ENCODE measurements at places on chromosomes 6 and 20. TPM values are rescaled to one million over a fixed set of nuclear protein-coding genes. Genes with fewer than 3 reads are reported as not detected.

The SAMD3 gene
- polyA plus RNA-seq: 7.1 TPM

The SLC16A10 gene
- 1.2 TPM for polyA plus RNA-seq

The KCNG1 gene
- polyA plus RNA-seq: 3.3 TPM

The SALL4 gene
- not detected for polyA plus RNA-seq

The SLA2 gene
- 0.68 TPM for polyA plus RNA-seq

The BCLAF1 gene
- 137 TPM for polyA plus RNA-seq

The MATN4 gene
- not detected for polyA plus RNA-seq

The BPIFB4 gene
- polyA plus RNA-seq: not detected

The FAM162B gene
- not detected for polyA plus RNA-seq

The SRSF3 gene
- polyA plus RNA-seq: 384 TPM

The HMGA1 gene
- polyA plus RNA-seq: 68.3 TPM

The SDCBP2 gene
- 0.91 TPM for polyA plus RNA-seq

The SNAP91 gene
- polyA plus RNA-seq: not detected

The TRMT11 gene
- polyA plus RNA-seq: 10.0 TPM

The TPBG gene
- polyA plus RNA-seq: not detected

The ZSWIM1 gene
- polyA plus RNA-seq: 5.8 TPM

The OR2J1 gene
- not detected for polyA plus RNA-seq

The PRRT1 gene
- not detected for polyA plus RNA-seq

The ZNF831 gene
- polyA plus RNA-seq: 1.2 TPM

The GRIK2 gene
- not detected for polyA plus RNA-seq

The CALHM5 gene
- not detected for polyA plus RNA-seq

The F13A1 gene
- polyA plus RNA-seq: 3.7 TPM

The RIMS1 gene
- not detected for polyA plus RNA-seq

The SEMG1 gene
- polyA plus RNA-seq: not detected

The ADGB gene
- not detected for polyA plus RNA-seq

The GTF2H4 gene
- 8.4 TPM for polyA plus RNA-seq

The SLC32A1 gene
- polyA plus RNA-seq: not detected

The BPIFB1 gene
- not detected for polyA plus RNA-seq

The C6orf58 gene
- not detected for polyA plus RNA-seq

The SSR1 gene
- 125 TPM for polyA plus RNA-seq

The TULP4 gene
- 42.3 TPM for polyA plus RNA-seq

The RNF146 gene
- polyA plus RNA-seq: 16.4 TPM

The TRIM10 gene
- not detected for polyA plus RNA-seq

The LST1 gene
- polyA plus RNA-seq: 20.5 TPM

The CST4 gene
- polyA plus RNA-seq: not detected

The FOXC1 gene
- not detected for polyA plus RNA-seq

The FOXQ1 gene
- not detected for polyA plus RNA-seq

The SUMO4 gene
- 0.79 TPM for polyA plus RNA-seq

The PKIB gene
- polyA plus RNA-seq: not detected

The GPX5 gene
- polyA plus RNA-seq: not detected

The CDH4 gene
- not detected for polyA plus RNA-seq

The COQ3 gene
- 8.9 TPM for polyA plus RNA-seq

The BTN1A1 gene
- 3.7 TPM for polyA plus RNA-seq

The ZC3H12D gene
- 8.2 TPM for polyA plus RNA-seq

The UST gene
- 1.3 TPM for polyA plus RNA-seq

The SEL1L2 gene
- polyA plus RNA-seq: not detected

The CLIC5 gene
- 1.9 TPM for polyA plus RNA-seq

The VTA1 gene
- 60.2 TPM for polyA plus RNA-seq

The DEFB115 gene
- not detected for polyA plus RNA-seq

The RBPJL gene
- not detected for polyA plus RNA-seq

The NFYA gene
- 19.1 TPM for polyA plus RNA-seq

The TNNC2 gene
- 3.2 TPM for polyA plus RNA-seq

The ENPP5 gene
- polyA plus RNA-seq: 1.7 TPM

The OPN5 gene
- not detected for polyA plus RNA-seq

The CLPSL1 gene
- not detected for polyA plus RNA-seq

The SPATA25 gene
- not detected for polyA plus RNA-seq

The HIVEP2 gene
- 5.9 TPM for polyA plus RNA-seq

The SRMS gene
- polyA plus RNA-seq: 0.43 TPM
